Eye (tissue), 1 donor: ENCODE measurements at places on chromosomes 5 and 9.

DNA sequence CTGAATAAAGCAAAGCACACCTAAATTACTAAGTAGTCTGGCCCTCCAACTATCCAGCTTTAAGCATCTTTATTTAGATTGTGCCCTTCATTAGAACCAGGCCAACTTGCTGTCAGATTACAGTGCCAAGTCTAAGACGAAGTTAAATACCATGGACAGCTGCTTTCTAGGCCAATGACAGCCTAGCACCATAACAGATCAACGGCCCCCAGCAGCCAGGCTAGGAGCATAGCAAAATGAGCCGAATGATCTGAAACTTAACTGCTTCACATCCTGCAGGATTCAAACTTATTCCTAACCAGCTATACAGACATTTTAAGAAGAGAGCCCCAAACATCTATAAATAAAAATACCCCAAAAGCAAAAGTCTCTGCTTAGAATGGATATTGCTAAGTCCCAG lies 6.8 kb downstream of the SLC24A2 start:
- DNase-seq = peak; percentile 60

- no peak for DNase-seq
Measured at GRCh38 chr5:39187831-39188731, 31.3 kb downstream of the FYB1 start.

GRCh38 chr5:170442391-170442790 lies 53.2 kb upstream of the KCNMB1 start:
- no peak for DNase-seq

- DNase-seq = no peak
Measured at GRCh38 chr9:90600029-90600428, 42.6 kb downstream of the DIRAS2 start.

DNA sequence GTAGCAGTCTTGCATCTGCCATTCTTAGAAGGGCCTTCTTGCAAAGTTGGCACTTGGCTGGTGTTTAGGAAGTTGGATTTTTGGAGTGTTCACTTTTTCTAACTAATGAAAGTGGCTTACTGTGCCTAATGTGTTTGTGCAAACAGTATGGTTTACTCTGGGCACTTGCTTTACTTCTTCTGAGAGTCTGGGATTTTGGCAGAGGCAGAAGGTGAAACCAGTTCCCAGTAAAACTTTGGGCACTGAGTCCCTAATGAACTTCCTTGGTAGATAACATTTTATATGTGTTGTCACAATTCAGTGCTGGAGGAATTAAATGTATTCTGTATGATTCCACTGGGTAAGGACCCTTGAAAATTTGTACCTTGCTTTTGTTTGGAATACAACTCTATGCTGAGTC lies 155.7 kb downstream of the FAM170A start:
- no peak for DNase-seq

- DNase-seq = no peak
Measured at GRCh38 chr5:96823900-96824380, 16.2 kb upstream of the ERAP1 start.

GRCh38 chr9:21741151-21741550 lies 61.3 kb upstream of the MTAP start:
- DNase-seq = no peak

- peak; percentile 50 for DNase-seq
Measured at GRCh38 chr5:154479944-154480750, 2.1 kb upstream of the HAND1 start.

- DNase-seq = no peak
Measured at GRCh38 chr9:37405764-37406380, 16.6 kb upstream of the GRHPR start.

DNA sequence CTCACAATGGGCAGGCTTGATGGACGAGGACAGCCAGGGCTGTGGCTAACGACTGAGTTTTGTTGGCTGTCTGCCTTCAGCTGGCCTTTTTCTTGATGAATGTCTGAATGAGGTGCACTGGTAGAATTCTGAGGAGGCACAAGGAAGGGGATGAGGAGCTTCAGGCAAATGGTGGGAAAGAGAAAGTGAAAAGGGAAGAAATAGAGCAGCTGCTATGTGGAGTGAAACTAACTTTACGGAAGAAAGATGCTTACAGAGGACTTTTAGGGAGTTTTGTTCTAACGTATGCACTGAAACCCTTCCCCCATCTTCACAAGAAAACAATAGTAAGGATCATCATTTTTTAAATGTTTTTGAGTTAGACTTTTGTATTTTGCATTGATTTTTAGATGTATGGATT lies 45.3 kb downstream of the OR2K2 start:
- DNase-seq = no peak

DNA sequence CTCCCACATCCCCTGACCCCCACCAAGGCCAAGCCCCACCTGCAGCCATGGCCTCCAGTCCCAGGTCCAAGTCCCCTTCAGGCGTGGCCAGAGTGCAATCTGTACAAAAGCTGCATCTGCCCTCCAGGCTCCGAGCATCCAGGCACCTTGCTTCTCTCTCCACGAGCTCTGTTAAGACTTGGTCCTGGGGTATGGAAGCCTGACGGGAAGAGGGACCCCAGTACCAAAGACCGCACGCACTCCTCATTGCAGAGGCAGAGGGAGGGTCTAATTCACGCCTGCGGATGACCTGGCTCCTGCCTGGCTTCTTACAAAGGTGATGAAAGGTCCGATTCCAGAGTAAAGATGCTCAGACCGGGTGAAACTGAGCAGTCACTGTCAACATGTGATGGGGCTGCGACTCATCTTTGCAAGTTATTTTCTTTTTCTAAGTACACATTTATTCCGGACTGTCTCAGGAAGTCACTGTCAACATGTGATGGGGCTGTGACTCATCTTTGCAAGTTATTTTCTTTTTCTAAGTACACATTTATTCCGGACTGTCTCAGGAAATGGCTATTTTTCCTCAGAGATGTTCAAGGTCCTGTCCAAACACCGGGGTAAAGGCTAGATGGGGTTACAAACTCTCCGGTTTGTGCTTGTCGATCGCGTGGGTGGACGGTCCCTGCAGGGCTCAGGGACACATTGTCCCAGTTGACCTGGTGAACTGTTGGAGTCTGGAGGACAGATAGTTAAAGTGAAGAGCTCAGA lies 252.0 kb upstream of the IRX4 start:
- DNase-seq = no peak

GRCh38 chr9:102354041-102354440 lies 615.6 kb upstream of the GRIN3A start:
- DNase-seq = no peak

DNA sequence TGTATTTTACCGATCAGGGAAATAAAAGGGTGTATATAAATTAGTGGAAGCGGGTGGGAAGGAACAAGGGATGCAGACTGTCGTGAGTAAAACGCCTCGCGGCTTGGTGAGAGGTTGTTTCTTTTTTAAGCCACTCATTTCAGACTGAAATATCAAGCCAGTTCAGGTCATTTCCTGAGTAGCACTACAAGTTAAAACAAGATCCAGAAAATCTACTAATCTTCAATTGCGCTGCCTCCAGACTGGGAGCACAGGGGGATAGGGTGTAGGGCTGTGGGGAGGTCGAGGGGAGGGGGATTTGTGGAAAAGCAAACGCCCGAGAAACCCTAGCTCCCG lies 140.8 kb downstream of the TSSK1B start:
- DNase-seq = no peak

DNA sequence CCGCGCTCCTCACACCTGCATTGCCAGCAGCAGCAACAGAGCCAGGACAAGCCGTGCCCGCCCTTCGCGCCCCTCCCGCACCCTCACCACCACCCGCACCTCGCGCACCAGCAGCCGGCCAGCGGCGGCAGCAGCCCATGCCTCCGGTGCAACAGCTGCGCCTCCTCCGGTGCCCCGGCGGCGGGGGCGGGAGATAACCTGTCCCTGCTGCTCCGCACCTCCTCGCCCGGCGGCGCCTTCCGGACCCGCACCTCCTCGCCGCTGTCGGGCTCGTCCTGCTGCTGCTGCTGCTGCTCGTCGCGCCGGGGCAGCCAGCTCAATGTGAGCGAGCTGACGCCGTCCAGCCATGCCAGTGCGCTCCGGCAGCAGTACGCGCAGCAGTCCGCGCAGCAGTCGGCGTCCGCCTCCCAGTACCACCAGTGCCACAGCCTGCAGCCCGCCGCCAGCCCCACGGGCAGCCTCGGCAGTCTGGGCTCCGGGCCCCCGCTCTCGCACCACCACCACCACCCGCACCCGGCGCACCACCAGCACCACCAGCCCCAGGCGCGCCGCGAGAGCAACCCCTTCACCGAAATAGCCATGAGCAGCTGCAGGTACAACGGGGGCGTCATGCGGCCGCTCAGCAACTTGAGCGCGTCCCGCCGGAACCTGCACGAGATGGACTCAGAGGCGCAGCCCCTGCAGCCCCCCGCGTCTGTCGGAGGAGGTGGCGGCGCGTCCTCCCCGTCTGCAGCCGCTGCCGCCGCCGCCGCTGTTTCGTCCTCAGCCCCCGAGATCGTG lies 517 bp downstream of the KCNN2 start:
- peak; percentile 71 for DNase-seq

DNA sequence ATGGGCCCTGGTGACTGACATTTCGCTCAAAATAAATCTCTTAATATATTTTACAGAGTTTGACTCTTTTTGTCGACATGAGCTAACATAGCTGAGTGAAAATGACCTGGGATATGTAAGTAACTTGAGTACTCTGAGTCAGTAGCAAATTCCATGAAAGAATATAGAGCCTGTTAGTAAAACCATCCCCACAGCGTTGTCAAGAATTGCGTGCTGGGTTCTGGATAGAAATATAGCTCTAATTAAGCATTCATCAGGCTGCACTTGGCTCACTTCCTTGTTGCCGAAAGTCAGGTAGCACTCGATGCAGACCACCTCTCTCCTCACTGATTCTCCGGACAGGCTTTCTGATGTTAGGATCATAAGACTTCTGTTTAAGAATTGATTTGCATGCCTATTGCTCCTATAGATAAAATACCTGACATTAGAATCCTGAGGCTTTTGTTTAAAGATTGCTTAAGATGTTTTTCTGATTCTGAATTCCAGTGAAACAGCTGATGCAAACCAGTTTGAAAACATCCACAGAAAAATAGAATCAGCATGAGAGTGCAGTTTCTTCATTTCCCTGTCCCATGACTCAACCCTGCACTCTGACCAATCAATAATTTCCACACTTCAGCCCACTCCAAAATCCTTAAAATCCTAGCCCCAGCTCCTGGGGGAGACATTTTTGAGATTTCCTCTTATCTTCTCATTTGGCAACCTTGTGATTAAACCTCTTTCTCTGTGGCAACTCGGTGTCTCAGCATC lies 310.6 kb downstream of the DIRAS2 start:
- no peak for DNase-seq

- DNase-seq = peak; percentile 4
Measured at GRCh38 chr5:80964919-80965318, 4.8 kb downstream of the RASGRF2 start.

- no peak for DNase-seq
Measured at GRCh38 chr5:95759634-95760033, 28.5 kb downstream of the RHOBTB3 start.

DNA sequence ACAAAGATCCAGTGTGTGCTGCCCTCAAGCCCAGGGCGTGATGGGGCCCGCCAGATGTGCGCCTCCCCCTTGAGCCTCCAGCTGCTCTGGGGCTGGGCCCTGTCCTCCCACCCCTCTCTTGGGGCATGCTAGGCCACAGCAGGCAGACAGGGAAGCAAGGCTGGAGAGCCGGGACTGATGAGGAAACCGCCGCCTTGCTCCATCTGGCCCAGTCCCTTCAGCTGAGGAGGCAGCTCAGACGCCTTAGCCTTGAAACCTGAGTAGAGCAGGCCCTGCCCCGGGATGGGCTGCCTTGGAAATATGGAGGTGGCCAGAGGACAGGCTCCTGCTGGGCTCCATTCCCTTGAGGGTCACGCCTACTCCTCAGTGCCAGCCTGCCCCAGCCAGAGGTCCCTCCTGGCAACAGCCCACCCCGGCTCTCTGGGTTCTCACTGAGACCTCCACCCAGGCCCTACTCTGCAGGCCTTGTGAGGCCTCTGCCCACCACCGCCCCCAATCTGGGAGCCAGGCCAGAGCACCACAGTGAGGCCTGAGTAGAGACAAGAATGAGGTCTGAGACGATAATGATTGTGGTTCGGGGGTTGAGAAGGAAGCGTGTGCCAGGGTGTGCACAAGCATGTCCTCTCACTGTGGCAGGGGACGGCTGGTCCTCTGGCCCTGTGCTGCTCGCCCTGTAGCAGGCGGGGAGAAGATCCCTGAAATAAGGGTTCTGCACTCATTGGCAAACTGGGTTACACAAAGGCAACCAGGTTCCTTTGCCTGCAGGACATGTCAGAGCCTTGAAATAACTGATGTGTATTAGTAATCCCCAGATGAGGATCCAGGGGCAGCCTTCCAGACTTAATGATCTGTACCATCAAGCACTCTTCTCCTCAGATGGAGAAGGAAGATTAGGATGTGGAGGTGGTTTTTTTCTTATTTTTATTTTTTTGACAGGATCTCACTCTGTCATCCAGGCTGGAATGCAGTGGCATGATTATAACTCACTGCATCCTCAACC lies 30.9 kb downstream of the CXXC5 start:
- DNase-seq = peak; percentile 15

DNA sequence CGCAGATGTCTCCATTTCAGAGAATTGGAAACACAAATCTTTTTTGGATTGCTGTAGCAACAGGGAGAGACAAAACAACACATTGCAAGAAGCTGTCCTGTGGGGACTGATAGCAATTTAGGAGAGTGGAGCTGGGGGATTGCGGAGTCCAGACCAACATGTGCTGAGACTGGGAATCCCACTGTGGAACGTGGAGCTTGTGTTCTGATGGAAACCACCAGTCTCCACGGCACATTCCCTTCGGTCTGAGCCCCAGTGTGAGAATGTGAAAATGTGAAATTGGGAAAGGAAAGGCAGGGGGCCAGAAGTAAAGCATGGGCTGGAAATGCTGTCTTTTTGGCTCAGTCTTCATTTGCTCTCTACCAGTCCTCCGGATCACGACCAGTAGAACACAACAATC lies 348.8 kb upstream of the TNC start:
- peak; percentile 68 for DNase-seq

GRCh38 chr9:100583014-100583802 lies 5.3 kb downstream of the CAVIN4 start:
- DNase-seq = no peak

DNA sequence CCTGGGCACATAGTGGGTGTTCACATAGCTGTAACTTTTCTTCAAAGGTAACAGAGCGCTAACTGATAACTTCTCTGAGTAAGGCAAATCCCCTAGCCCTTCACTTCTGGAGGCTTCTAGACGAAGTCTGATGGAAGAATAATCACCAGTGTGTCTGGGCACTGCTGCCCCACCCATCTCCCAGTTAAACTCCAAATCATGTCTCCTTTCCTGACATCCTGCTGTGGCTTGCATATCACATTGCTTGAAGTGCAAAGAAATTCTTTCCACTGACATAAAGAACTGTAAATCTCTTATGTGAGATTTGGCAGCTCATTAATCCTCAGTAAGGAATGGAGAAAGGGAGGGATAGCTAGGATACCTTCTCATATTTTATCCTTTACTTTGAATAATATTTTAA lies 74.6 kb downstream of the MARCHF11 start:
- no peak for DNase-seq

- DNase-seq = peak; percentile 78
Measured at GRCh38 chr5:59275510-59276324, 617.8 kb downstream of the PDE4D start.
